NCI-H1092 treated with DMSO at 0.1 percent for 48 hours (cell line): ENCODE measurements at places on chromosomes 7 and 10.
A peak's percentile ranks its signal among the peaks of the same experiment; 100 is the strongest.

DNA sequence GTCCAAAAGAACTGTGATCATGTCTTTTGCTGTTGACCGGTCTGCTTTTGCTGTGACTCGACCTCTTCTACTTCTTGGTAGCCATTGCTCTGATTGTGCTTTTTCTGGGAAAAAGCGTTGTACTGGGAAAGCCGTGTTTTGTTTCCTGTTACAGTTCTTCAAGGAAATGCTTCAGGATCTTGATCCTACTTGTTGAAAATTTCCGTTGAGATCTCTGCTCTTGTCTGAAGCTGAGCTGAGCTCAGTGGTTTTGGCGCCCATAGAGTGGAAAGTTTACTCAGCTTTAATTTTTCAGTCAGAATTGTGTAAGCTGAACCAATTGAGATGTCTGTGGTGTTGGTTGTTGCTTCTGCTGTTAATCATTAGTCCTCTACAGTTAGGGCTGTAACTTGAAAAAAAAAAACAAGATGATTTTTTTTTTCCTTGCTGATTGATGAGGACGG, 302.2 kb downstream of the CCDC3 start:
- DNase-seq: no peak

GRCh38 chr7:80231707-80232106, 97.1 kb downstream of the GNAI1 start:
- DNase-seq: no peak

- no peak for DNase-seq
These were observed 45.1 kb downstream of the CUX1 start for GRCh38 chr7:101862280-101863220.

DNA sequence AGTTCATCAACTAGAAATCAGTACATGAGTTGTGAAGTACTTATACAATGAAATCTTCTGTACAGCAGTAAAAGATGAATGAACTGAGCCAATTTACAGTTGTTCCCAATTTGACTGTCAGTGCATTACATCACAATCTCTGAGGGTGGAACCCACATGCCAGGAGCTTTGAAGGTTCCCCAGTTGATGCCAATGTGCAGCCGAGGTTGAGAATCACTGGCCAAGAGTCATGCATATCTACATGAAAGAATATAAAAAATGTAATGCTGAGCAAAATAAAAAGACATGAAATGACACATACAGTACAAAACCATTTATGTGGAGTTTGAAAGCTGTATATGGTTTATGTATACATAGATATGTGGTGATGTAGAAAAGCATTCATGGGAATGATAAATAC, 22.1 kb upstream of the CCNJ start:
- no peak for DNase-seq

GRCh38 chr7:26061678-26062603, 90.1 kb upstream of the NFE2L3 start:
- peak; percentile 93 for DNase-seq

DNA sequence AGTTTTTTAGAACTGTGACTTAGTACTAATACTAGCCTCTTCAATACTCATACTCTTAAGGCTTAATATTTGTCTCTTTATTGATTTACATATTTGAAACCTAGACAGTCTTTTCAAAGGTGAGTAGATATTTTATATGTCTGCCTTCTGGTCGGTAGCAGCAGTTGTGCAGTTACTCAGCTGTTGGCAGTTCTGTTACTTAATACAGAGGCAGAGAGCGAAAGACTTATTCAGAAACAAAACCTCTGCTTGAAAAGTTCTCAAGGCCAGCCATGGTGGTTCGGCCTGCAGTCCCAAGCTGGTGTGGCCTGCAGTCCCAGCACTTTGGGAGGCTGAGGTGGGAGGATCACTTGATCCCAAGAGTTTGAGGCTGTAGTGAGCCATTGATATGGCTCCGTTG, 84.2 kb downstream of the AUTS2 start:
- no peak for DNase-seq

DNA sequence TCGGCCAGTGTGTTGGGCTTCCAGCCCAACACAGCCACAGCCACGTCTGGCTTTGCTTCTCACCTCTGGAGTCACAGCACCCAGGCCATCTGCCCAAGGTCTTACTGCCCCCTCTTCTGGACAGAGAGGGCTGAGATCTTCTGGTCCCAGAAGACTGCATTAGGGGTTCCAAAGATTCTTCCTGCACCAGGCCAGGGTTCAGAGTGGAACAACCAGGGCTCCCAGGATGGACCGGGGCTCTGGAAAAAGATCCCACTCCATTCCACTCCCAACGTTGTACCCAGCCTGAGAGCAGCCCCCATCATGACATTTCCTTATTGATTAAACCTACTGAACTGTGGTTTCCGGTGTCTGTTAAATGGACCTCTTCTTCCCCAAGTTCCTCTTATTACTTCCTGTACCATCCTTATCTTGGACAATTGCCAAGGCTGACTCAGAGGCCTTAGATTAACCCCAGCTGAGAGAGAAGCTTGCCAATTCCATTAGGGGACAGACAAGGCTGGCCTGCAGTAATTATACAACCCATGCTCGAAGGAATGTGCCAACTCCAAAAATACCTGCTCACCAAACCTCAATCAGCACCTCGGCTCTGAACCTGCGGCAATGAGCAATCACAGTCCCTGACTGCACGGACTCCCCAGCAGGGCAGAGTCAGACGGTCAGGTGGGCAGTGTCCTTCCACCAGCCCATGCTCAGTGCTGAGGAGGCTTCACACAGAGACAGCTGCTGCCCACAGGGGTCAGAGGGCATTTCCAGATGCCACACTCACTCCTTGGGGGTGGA, 47.9 kb upstream of the NPFFR1 start:
- peak; percentile 34 for DNase-seq

GRCh38 chr10:89662596-89662995, 17.6 kb upstream of the PANK1 start:
- DNase-seq: no peak

DNA sequence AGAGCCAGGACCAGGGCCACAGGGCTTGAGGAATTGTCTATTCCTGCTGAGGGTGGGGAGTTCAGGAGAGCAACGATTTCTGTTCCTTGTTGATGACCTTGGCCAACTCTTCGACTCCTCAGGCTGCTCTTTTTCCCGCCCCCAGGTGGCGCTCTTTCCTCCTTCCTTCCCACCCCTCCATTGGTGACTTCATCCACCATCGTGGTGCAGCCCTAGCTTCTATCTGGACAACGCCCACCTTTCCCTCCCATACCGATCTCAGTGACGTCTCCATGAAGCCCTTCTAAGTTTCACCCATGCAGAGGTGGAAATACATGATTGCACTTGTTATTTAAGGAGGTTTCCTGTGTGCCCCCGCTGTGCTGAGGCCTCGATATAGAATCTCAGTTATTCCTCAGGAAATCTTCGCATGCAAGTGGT, 22.1 kb upstream of the CARD11 start:
- no peak for DNase-seq

DNA sequence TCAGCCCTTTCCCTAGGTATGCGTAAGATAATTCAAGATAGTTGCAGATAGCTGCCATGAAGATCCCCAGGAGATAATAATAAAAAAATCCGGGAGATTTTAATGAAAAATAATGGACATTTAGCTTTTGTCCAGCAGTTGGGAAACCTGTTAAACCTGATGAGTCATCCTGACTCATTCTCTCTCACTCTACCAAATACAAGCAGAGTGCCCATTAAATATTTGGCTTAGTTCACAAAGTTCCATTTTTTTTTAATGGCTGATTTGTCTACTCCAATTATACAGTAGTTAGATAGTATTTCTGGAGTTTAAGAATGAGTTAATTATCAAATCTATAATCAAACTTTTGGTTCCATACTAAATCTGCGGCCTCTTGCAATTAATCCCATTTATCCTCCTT, 2.1 kb upstream of the SHTN1 start:
- DNase-seq: no peak

- no peak for DNase-seq
These were observed 26.9 kb downstream of the BLVRA start for GRCh38 chr7:43785420-43785819.

DNA sequence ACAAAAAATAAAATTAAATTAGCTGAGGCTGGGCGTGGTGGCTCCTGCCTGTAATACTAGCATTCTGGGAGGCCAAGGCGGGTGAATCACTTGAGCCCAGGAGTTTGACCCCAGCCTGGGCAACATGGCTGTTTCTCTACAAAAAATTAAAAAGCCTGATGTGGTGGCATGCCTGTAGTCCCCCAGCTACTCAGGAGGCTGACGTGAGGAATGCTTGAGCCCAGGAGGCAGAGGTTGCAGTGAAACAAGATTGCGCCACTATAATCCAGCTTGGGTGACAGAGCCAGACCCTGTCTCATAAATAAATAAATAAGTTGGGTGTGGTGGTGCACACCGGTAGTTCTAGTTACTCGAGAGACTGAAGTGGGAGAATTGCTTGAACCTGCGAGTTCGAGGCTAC, 65.1 kb downstream of the GNA12 start:
- no peak for DNase-seq

DNA sequence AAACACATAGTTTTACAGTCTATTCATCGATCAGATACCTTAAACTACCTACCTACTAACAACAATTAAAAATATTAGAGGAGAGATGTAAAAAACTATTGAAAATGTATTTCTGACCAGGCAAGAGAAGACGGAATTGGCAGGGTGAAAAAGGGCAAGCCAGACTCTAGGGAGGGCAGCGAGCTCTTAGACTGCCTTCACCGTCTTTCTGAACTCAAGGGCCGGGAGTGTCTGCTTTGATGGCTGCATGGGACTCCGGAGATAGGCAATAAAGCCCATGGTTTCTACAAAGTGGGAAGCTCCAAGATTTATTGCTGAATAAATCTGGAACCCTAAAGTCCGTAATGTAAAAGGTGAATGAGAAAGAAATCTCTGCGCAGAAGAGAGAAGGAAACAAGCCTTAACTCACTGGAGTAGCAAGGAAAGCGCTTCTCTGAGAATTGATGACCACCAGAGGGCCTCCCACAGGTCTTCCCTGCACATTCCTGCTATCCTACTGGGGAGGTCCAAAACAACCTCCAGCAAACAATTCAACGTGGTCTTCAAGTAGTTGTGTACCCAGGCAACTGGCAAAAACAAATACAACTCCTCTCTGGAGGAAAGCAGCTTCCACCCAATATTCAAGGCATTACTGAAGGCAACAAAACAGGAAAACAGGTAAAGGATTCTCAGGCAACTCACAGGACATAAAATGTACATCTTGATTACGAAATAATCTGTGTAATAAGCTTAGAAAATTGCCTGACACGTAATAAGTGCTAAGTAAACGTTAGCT, 181.3 kb downstream of the SDK1 start:
- peak; percentile 20 for DNase-seq

GRCh38 chr10:133134411-133135115, 25.5 kb upstream of the KNDC1 start:
- no peak for DNase-seq

- DNase-seq: no peak
These were observed 55.4 kb downstream of the CACNA2D1 start for GRCh38 chr7:82388138-82388537.

DNA sequence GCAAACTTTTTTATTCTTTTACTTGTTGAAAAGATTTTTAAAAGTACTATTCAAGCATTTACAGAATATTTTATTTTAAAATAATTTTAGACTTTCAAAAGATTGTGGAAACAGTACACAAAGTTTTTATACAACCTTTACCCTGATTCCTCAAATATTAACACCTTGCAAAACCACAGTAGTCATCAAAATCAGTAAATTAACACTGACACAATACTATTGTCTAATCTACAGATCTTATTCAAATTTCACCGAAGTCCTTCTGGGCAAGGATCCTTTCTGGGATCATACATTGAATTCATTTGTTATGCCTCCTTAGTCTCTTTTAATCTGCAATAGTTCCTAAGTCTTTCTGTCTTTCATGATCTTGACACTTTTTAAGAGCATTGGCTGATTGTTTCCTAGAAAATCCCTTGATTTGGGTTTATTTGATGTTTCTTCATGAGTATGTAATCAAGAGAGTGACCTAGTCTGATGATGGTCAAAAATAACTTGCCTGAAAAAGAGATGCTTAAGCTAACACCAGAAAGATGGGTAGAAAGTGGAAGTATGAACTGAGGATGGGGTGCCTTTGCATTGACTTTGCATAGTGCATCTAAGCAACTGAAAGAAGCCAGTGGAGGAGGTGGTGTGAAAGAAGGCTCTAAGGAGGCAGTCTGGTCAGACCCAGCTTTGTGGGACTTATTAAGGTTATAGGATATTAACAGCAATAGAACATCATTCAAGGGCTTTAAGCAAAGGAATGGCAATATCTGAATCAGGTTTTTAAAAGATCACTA, 9.7 kb downstream of the STAMBPL1 start:
- DNase-seq: no peak

- DNase-seq: no peak
These were observed 249.4 kb downstream of the CACNA2D1 start for GRCh38 chr7:82194016-82194643.

GRCh38 chr10:3719024-3719843, 65.8 kb downstream of the KLF6 start:
- no peak for DNase-seq

- DNase-seq: no peak
These were observed 165.9 kb upstream of the PODXL start for GRCh38 chr7:131722371-131722770.

GRCh38 chr7:98205162-98205845, 5.9 kb upstream of the BHLHA15 start:
- DNase-seq: no peak

- peak; percentile 8 for DNase-seq
These were observed 72.4 kb downstream of the ABCC2 start for GRCh38 chr10:99854860-99855259.

DNA sequence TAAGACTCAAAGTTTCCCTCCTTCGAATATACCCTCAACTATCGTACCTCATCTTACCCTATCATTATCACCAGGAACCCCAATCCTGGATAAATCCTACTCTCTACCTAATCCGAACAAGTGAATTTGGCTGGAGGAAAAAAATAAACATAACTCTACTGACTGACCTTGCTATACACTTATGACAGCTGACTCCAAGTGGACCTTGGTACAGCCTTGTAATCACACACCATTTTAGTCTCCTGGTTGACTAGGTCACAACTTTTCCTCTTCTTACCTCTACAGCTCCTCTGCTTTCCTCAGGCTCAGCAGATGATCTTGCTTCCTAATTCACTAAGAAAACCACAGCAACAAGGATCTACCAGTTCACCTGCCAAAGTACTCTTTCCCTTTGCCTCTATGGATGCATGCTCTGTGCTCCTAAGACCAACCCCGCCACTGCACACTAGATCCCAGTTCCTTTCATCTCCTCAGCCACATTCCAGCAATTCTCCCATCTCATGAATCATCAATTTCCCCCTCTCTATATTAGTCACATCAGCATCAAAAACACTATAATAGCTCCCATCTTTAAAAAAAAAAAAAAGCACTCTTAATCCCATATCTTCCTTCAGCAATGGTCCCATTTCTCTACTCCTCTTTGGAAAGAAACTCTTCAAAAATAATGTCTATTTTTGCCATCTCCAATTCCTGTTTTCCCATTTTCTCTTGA, 35.5 kb downstream of the COA1 start:
- DNase-seq: no peak

- DNase-seq: no peak
These were observed 520.8 kb downstream of the REEP3 start for GRCh38 chr10:64041989-64042490.

- no peak for DNase-seq
These were observed 16.6 kb upstream of the FOXL3 start for GRCh38 chr7:273327-273726.

- no peak for DNase-seq
These were observed 10.3 kb downstream of the ZNF775 start for GRCh38 chr7:150389532-150389816.

GRCh38 chr7:6161463-6162330, 110.7 kb downstream of the CYTH3 start:
- no peak for DNase-seq

- no peak for DNase-seq
These were observed 66.3 kb downstream of the SND1 start for GRCh38 chr7:127718340-127718679.
